G401 (cell line): ENCODE measurements at places on chromosomes 2 and 18. TPM values are rescaled to one million over a fixed set of nuclear protein-coding genes. Genes with fewer than 3 reads are reported as not detected.

Gene LCT
- total RNA-seq: not detected in 2 replicates

Gene FMNL2
- 8.6 and 16.3 TPM in 2 replicates for total RNA-seq

Gene FRZB
- 2.0 TPM in 1 of 2 replicates, not detected in the other for total RNA-seq

Gene CXCR1
- not detected in 2 replicates for total RNA-seq

Gene ST8SIA3
- not detected in 2 replicates for total RNA-seq
